NCI-H1417 treated with DMSO at 0.1 percent for 48 hours (cell line): ENCODE measurements at places on chromosomes 6 and 20.

GRCh38 chr6:134551245-134551960 is 233.5 kb upstream of the SGK1 start:
- no peak for DNase-seq

- no peak for DNase-seq
These were observed 30.5 kb downstream of the RPRD1B start for GRCh38 chr20:38063911-38064530.

GRCh38 chr6:105667056-105667455 is 264.2 kb upstream of the PREP start:
- no peak for DNase-seq

DNA sequence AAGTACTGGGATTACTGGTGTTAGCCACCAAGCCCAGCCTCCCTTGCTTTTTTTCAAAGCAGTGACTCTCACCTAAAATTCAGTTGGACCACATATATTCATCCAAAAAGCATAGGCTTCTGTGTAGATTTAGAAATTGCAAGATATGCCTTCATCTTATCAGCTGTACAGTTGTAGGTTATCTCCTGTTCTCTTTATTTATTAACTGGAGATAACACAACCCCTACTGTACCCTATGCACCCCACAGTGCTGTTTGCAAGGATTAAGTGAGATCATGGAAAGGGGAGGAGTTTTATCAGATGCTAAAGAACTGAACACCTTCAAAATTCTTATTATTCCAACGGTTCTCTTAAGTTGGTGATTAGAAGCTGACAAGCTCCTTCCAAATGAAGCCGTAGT is 164.4 kb upstream of the JARID2 start:
- no peak for DNase-seq

DNA sequence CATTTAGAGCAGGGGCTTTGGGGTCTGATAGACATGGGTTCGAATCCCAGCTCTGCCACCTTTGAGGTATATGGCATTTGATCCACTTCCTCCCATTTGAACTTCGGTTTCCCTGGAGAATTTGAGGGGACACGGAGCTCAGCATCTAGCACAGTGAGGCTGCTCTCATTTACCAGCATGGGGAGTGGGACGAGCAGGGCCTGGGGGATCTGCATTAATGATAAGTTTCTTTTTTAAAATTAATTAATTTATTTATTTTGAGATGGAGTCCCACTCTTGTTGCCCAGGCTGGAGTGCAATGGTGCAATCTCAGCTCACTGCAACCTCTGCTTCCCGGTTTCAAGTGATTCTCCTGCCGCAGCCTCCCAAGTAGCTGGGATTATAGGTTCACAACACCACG is 52.6 kb downstream of the VSTM2L start:
- no peak for DNase-seq

GRCh38 chr6:139490482-139490881 is 116.0 kb upstream of the CITED2 start:
- no peak for DNase-seq

DNA sequence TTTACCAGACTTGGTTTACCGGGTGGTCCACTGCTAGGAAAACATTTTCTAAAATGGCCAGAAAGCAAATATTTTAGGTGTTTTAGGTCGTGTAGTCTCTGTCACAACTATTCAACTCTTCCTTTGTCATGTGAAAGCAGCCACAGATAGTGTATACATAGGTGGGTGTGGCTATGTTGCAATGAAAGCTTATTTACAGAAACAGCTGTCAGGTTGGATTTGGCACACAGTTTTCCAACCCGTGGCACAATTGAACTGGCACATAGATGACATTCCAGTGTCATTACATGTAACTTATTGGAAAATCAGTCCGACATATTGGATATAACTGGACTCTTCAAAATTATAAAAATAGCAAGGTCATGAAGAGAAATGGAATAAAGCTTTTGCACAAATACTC is 68.9 kb upstream of the KCNQ5 start:
- DNase-seq, result no peak

GRCh38 chr20:40750541-40751035 is 61.6 kb upstream of the MAFB start:
- DNase-seq, result no peak

DNA sequence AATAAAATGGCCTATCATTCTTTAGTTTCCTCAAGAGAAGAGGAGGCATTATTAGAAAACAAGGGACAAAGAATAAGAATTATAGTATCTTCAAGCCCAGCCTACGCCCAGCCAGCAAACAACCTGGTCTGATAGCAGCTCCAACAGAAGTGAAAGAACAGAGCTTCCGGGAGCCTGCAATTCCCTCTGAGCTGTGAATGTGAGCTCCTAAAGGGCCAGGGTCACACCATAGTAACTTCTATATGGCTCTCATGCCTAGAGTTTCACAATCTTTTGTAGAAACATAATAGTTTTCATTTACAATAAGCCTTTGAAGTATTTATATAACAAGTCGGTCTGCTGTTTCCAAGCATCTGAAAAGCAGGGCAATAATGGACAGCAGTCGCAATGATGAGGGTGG is 116.5 kb downstream of the SMLR1 start:
- DNase-seq, result no peak

DNA sequence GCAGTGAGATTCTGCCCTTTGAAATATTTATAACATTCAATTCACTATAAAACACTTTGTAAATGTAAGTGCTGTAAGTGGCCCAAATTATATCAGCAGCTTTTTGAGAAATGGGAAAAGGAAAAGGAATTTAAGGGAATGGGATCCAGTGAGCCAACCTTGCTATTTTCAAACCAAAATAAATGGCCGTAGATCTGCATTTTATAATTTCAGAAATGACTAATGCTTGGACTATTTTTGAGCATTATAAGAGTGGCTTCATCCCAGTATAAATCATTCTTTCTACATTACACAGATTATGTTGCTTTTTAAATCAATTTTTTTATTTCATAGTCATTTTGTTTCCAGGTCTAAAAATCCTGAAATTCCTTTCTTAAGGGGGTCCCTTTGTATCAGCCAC is 49.2 kb downstream of the ANKRD6 start:
- no peak for DNase-seq

DNA sequence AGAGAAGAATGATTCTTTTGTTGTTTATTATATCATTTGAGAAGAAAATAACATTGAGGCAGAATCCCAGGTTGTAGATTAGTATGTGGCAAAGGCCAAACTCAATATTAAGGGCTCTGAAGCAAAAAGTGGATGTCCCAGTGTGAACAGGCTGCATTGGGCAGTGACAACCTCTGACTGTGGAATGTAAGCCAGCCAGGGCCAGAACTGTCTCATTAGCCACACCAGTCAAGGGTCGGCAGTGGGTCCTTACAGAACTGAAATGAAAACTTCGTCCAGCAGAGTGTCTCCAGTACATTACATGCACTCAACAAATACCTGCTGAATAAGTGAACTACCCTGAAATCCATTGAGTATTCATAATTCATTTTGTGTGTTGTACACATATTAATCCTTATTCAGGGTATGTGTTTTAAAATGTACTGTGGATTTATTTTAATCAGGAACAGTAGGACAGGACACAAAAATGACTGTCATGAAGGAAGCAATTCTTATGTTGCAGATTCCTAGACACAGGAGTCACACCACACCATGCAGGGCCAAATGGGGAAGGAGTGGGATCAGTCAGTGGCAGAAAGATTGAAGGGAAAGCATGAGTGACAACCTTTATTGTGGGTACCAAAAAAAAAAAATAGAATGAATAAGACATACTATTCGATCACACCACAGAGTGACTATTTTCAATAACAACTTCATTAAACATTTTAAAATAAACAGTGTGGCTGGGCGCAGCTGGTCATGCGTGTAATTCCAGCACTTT is 64.9 kb upstream of the UTRN start:
- DNase-seq, result no peak

GRCh38 chr6:138104618-138105213 is 2.5 kb downstream of the PERP start:
- DNase-seq, result no peak

- DNase-seq, result no peak
These were observed 23.9 kb downstream of the RNF217 start for GRCh38 chr6:124986164-124986563.

DNA sequence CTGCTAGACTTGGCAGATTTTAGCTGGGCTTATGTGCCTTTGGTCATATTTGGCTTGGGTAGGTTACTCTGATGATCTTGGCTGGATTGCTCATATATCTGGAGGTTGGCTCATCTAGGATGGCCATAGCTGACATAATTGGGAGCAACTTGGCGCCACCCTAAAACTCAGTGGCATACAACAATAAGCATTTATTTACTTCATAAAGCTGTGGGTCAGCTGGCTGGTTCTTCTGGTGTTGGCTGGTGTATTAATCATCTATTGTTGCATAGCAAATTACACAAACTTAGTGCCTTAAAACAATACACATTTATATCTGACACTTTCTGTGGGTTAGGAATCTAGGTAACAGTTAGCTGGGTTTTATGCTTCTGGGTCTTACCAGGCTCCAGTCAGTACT is 297.3 kb upstream of the JAG1 start:
- DNase-seq, result no peak

- no peak for DNase-seq
These were observed 204.0 kb downstream of the DLL1 start for GRCh38 chr6:170086639-170087420.

GRCh38 chr20:13221673-13222318 is 722 bp downstream of the ISM1 start:
- no peak for DNase-seq

- DNase-seq, result no peak
These were observed 86.7 kb upstream of the LAMP5 start for GRCh38 chr20:9427430-9428291.

- DNase-seq, result no peak
These were observed 4.8 kb upstream of the MOCS1 start for GRCh38 chr6:39938773-39939654.

- no peak for DNase-seq
These were observed 163.8 kb upstream of the TAB2 start for GRCh38 chr6:149153693-149154092.

GRCh38 chr20:4281258-4282055 is 266.1 kb upstream of the RNF24 start:
- DNase-seq, result no peak

DNA sequence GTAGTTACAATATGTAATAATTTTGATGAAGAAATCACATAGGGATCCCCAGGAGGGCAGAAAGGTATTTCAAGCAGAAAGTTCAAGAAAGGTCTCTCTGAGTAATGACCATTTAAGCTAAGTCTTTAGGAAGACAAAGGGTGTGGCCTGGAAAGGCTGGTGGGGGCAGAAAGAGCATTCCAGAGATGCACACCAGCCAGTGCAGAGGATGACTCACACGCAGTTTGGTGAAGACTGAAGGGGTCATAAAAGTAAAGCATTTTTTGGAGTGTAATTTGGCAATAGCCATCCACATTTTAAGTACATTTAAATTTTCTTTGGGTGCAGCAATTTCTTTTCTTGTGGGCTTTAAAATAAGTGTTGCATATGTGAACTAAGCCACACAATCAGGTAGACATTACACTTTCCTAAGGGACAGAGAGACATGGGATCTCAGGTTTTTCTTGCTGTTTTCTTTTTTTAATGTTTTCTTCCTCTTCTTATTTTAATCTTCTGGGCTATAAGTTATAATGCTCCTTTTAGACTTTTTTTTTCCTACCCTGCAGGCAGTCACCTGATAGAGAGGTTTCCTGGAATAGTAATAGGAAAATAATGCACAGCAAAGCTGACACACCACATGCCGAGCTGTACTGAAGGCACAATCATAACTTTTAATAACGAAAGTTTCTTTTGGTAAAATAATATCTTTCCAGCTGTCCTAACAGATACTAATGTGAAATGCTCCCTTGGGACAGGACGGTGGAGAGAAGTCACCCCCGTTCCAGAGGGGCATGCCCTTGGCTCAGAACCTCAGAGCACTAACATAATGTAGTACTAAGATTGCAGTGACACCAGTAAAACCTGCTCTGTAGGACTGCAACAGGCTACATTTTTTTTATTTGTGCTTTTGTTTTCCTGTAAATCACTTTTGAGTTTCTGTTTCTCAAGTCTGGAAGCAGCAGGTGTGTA is 49.6 kb upstream of the PTPRK start:
- no peak for DNase-seq

- no peak for DNase-seq
These were observed 66.7 kb upstream of the DEFB112 start for GRCh38 chr6:50116390-50116789.

GRCh38 chr6:138543657-138544056 is 44.4 kb upstream of the NHSL1 start:
- DNase-seq, result no peak

GRCh38 chr6:2376429-2377355 is 131.3 kb upstream of the GMDS start:
- DNase-seq, result no peak

DNA sequence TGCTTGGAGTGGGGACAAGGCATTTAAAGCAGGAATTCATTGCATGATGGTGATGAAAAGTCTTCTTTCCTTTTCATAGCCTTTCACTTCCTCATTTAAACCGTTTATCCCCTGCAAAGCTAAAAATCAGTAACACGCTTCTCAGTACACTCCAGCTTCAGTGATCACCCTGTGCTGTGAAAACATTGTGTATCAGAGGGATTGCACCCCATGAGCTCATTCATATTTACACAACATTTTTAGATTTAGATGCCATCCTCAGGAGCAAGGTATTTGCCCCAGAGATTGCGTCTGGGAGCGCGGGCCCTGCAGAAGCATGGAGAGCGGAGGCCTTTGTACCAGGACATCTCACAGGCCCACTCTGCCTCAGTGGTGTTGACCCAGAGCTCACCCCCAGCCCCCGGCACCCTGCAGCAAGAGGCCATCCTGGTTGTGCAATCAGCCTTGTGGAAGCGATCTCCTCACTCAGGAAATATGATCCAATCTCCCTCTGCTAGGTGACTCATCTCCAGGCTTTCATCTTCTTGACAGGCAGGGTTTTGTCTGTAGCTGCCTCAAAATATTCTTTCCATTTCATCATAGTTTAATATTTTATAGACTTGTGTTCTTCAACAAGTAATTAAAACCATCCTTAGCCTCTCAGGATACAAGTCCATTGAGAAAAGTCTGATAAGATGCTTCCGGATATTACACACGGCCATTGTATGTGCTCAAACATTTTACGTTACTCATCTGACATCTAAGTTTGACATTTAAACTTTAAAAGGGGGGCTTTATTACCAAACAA is 38.9 kb upstream of the THBS2 start:
- no peak for DNase-seq

DNA sequence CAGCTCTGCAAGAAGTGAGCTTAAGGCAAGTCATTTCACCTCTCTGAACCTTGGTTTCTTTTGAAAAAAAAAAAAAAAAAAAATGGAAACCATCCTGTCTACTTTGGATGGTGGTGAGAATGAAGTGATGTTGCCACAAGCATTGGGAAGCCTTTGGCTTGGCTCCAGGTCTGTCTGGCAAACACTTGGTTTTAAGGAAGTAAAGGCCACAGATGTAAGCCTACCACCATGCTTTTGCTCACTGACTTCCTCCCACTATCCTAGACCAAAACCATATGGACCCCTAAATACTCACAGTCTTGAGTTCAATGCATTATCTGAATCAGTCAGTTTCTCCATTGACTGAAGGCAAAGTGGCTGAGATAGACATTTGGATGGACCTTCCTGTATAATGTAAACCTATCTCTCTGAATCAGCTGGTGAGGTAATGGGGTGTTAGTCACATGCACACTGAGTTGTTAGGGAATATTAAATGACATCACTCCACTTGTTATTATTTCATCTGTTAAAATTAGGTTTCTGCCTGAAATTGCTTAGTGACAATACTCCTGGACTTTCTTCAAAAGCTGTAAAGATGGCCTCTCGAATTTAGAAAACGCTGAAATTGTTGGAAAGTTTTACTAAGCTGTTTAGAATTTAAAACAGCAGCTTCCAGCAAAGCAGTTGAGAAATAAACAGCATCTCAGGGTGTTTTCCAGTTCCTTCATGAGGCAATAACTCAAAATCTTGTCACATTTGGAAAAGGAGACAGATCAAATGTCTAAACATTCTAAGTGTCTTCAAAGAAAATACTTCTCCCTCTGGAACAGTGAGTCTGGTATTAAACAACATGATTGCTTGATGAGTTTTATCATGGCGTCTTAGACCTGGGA is 833.5 kb downstream of the DHX35 start:
- DNase-seq, result no peak
